ENCODE measurements at places on chromosomes 1 and 21.

GRCh38 chr1:240906477-240906876, 294.5 kb upstream of the GREM2 start:
- no peak for DNase-seq

DNA sequence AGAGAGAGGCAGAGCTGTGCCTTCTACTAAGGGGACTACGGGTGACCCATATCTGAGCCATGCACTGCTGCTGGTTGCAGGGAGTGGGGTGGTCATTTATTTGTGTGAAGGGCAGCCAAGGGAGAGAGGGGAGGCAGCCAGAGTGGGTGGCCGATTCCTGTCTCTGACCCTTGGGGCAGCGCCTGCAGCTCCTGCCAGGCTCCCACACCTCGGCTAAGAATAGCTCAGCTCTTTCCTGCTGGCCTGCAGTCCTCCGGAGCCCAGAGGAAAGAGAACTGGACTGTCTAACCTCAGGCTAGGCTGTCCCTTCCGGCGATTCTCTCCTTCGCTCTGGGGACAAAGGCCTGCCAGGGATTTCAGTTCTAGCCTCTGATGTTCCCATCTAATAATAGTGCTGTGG, 11.6 kb upstream of the CD34 start:
- DNase-seq: no peak

DNA sequence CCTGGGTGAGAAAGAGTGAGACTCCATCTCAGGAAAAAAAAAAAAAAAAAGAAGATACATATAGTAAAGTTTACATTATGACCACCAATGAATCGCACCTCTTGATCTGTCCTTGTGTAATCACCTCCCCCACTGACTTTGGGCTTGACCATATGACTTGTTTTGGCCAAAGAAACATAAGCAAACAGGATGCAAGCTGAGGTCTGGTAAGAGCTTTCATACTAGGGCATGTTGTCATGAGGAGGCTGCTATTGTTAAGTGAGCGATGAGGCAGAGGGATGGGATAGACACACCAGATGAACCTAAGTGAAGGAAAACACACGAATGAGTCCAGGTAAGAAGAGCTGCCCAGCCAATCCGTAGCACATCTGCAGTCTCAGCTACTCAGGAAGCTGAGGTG, 10.7 kb downstream of the ENAH start:
- no peak for DNase-seq

GRCh38 chr1:162551969-162552683, 9.4 kb upstream of the UAP1 start:
- DNase-seq: no peak

- no peak for DNase-seq
Measured at GRCh38 chr1:43938892-43939587, 5.4 kb downstream of the ARTN start.

GRCh38 chr1:186308264-186309060, 66.6 kb downstream of the TPR start:
- DNase-seq: no peak

DNA sequence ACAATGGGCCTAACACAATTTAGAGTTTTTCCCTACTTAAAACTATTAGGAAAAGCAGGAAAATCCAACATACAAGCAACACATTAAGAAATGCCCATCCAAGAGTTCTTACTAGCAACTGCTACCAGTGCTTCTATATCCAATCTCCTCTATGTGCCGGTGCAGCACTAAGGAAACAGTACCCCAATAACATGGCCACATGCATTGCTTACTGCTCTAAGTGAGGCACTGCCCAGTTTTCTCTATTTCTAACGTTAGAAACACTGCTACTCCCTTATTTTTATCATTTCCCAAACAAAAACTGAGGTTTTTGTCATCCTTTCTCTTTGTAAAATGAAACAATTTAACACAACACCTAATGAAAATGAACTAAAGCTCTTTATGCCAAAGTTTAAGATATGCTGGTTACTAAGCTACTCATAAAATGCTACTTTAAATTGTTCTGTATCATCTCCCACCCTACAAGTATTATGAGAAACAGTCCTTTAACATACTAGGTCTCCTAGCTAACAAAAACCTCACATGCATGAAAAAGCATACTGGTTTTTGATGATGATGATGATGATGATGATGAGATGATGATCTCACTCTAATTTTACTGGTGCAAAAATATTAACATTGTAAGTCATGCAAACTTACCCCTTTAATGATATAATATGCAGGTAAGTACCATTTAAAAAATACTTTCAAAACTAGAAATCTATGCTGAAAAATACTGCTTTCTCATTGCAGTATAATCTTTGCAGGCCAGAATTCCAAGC, 90.7 kb upstream of the TTC39A start:
- DNase-seq: no peak

- no peak for DNase-seq
Measured at GRCh38 chr1:148158341-148159003, 6.4 kb upstream of the NBPF11 start.

GRCh38 chr1:107415241-107415640, 274.4 kb downstream of the NTNG1 start:
- DNase-seq: no peak

DNA sequence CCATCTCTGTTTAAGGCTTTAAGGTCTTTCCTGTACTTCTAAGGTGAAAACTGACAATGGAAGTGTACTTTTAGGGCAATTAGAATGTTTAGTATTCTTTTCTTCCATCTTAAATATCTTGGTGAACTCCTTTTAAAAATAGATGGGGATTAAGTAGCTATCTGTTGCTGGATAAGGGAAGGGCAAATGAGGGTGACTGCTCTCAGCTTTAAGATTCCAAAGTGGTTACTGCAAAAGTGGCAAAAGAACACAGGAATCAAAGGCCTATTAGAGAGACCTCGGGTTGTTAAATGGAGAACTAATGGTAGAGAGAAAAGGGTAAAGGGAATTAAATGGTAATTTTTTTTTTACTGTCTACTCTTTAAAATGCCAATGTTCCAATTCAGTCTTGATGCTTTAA, 774.1 kb upstream of the B3GALT2 start:
- DNase-seq: no peak

DNA sequence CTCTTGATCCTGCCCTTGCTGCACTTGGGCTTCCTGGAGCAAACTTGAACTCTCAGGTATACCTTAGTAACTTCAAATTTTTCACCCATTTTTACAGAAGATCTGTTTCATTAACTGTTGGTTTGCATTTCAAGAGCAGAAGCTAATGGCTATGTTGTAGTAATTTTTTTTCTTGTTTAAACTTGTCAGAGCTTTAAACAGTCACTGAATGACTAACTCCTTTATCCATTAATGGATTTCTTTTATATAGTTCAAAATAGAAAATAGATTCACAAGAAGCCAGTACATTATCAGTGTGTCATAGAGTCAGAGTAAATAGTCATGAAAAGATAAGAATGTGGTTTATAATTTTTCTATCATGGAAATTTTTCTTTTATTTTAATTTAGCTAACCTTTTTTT, 13.6 kb downstream of the SRSF11 start:
- no peak for DNase-seq

DNA sequence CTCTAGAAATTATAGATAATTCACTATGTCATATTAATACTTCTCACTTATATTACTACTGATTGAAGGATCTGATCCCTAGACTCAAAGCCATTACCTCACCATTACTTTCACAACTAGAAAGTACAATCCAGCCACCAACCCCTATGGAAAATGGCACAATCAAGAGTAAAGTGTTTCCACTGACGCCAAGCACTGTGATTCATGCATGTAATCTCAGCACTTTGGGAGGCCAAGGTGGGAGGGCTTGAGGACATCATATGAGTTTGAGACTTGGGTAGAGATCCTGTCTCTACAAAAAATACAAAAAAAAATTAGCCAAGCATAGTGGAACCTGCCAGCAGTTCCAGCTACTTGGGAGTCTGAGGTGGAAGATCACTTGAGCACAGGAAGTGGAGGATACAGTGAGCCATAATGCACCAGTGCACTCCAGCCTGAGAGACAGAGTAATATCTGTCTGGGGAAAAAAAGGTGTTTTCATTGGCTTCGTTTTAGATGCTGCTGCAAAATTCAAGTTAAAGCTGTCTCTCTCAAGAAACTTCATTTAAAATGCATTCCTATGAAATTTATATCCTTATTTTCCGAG, 126.5 kb downstream of the AKT3 start:
- DNase-seq: no peak

DNA sequence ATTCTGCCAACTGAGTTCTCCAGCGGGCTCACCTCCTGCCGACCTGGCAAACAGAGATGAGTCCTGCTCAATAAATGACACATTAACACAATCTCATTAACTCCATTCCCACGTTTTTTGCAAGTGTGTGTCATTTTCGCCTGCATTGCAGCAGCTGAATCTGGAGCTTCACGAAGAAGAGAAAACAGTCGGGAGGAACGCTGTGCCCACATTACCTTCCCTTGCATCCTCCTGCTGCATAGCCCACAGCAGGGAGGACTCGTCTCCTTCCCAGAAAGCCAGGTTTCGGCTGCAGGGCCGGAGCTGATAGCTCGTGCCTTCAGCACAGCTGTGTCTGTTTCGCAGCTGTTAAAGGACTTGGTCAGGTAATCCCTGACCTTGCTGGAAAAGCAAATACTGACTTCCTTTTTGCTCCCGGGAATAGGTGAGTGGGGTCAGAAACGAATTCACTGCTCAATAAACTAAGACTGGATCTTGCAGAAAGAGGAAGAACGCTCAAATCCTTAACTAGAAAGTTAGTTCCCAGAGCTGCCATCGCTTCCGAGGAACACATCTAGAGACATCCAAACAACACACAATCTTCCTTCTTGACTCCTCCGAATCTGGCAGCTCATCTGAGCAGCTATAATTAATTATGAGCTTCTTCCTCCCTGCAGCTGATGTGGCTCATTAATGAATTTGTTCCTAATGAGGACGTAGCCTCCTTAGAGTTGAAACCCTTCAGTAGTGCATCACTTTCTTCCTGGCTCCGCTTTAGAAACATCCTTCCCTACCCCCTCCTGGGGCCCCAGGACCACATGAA, 33.0 kb downstream of the KANK4 start:
- no peak for DNase-seq

DNA sequence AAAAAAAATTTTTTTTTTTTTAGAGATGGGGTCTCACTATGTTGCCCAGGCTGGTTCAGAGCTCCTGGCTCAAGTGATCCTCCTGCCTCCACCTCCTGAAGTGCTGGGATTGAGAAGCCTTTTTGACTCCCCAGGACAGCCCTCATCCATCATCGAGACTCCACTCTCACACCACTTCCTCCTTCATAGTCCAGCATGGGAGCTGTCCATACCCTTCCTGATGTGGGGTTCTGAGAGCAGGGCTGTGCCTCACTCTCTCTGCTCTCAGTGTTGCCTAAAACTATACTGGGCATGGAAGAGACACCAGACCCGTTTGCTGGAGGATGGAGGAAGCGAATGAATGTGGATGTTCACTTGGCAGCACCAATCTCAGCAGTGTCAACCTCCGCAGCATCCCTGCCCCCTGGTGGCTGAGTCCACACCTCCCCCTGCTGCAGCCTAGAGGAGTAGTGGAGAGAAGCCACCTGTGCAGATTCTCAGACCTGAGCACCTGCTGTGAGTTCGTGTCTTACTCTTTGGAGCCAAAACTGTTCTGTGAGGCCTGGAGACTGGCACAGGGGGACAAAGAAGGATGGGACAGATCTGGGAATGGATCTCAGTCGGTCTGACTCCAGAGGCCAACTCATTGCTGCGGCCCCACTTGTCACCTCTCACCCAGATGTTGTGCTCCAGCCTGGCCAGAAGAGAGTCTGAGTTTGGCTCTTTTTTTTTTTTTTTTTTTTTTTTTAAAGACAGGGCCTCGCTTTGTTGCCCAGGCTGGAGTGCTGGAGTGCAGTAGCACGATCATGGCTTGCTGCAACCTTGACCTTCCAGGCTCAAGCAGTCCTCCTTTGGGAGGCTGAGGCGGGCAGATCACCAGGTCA, 17.7 kb downstream of the TINAGL1 start:
- DNase-seq: no peak

DNA sequence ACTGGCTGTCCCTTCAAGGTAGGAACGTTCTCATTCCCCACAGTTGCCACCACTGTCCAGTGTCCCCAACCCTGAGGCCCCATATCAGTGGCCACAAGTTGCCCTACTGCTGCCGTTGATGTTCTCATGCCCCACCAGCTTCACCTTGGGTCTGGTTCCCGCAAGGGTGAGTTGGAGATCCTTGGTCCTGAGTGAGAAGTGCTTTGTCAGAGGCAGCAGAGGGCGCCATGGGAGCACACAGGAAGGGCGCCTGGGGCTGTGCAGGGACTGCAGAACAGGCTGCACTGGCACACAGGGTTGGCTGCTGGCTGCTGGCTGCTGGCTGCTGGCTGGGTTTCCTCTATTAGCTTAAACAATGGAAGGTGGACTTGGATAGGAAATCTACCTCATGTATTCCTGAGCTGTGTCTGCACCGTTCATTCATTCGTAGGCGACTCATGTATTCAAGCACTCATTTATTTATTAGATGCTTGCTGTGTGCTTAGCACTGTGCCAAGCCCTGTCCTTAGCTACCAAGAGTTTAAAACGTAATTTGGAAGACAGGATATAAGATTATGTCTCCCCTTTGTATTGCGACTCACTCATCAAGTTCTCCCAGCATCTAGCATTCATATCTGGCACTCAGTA, 2.1 kb upstream of the S100A9 start:
- no peak for DNase-seq

DNA sequence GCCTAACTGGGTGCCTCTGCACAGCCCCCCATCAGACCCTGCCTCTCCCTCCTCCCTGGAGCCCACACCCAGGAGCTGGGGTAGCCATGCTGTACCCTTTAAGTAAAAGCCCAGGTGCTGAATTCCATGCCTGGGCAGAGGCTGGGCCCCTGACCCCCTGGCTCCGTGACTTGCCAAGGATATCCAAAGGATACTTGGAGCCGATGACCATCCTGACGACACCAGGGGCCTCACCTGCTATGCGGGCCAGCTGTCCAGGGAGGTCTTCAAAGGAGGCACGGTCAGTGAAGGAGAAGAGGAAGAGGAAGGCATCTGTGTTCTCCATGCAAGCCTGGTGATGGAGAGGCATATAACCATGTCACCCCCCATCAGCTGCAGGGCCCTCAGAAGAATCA, 4.7 kb downstream of the CPLANE2 start:
- DNase-seq: no peak
